Smooth muscle cell of trachea (primary cell): ENCODE measurements at places on chromosomes 3 and 15. TPM values are rescaled to one million over a fixed set of nuclear protein-coding genes. Genes with fewer than 3 reads are reported as not detected.

FSTL1 gene
- total RNA-seq, result 752 and 963 TPM in 2 replicates

KLHL6 gene
- total RNA-seq, result not detected in 2 replicates

PYGO1 gene
- 9.0 and 11.2 TPM in 2 replicates for total RNA-seq

SLC6A1 gene
- total RNA-seq, result under 0.01 TPM in 2 replicates

SLC24A5 gene
- total RNA-seq, result not detected in 2 replicates

PLS1 gene
- total RNA-seq, result 0.33 and 0.87 TPM in 2 replicates

ITIH4 gene
- total RNA-seq, result 0.44 and 3.3 TPM in 2 replicates

PARP15 gene
- total RNA-seq, result 0.17 and 0.87 TPM in 2 replicates

IGSF11 gene
- 0.44 TPM in 1 of 2 replicates, not detected in the other for total RNA-seq

TERC gene
- 254 and 264 TPM in 2 replicates for total RNA-seq

KBTBD13 gene
- total RNA-seq, result under 0.01 and 0.17 TPM in 2 replicates

CACNA1D gene
- total RNA-seq, result 0.33 and 0.87 TPM in 2 replicates

SLC15A2 gene
- under 0.01 and 0.50 TPM in 2 replicates for total RNA-seq

LDHAL6B gene
- total RNA-seq, result not detected in 2 replicates

SMAD6 gene
- 16.6 and 23.3 TPM in 2 replicates for total RNA-seq

INTS14 gene
- total RNA-seq, result 34.9 and 40.1 TPM in 2 replicates

CPLX3 gene
- not detected in 2 replicates for total RNA-seq

RARB gene
- total RNA-seq, result 15.5 and 16.9 TPM in 2 replicates

RLBP1 gene
- not detected in 2 replicates for total RNA-seq

C3orf18 gene
- 22.7 and 32.9 TPM in 2 replicates for total RNA-seq

FAM107A gene
- under 0.01 and 0.15 TPM in 2 replicates for total RNA-seq

PSMD2 gene
- 403 and 574 TPM in 2 replicates for total RNA-seq

APEH gene
- 134 and 165 TPM in 2 replicates for total RNA-seq

SATB1 gene
- total RNA-seq, result 20.2 and 20.8 TPM in 2 replicates

EIF4E3 gene
- 1.7 and 2.3 TPM in 2 replicates for total RNA-seq

ITPR1 gene
- total RNA-seq, result 28.9 and 47.3 TPM in 2 replicates

MRAS gene
- total RNA-seq, result 20.1 and 52.4 TPM in 2 replicates

C2CD4B gene
- total RNA-seq, result 0.15 TPM in 1 of 2 replicates, not detected in the other

GCSAM gene
- total RNA-seq, result not detected in 2 replicates

CYP1A1 gene
- 1.3 TPM in 1 of 2 replicates, not detected in the other for total RNA-seq

SPATA12 gene
- total RNA-seq, result under 0.01 and 0.15 TPM in 2 replicates

ROBO1 gene
- 48.6 and 67.2 TPM in 2 replicates for total RNA-seq

HCLS1 gene
- total RNA-seq, result 0.15 and 0.17 TPM in 2 replicates

FSD2 gene
- not detected in 2 replicates for total RNA-seq

HHATL gene
- total RNA-seq, result not detected in 2 replicates

CORO2B gene
- total RNA-seq, result 31.3 and 42.5 TPM in 2 replicates

CLDN11 gene
- total RNA-seq, result 211 and 779 TPM in 2 replicates

C3orf20 gene
- under 0.01 TPM in 1 of 2 replicates, not detected in the other for total RNA-seq

SERPINI2 gene
- total RNA-seq, result not detected in 2 replicates

MYZAP gene
- under 0.01 TPM in 1 of 2 replicates, not detected in the other for total RNA-seq

SNTN gene
- total RNA-seq, result not detected in 2 replicates

TNFAIP8L3 gene
- 37.4 and 47.5 TPM in 2 replicates for total RNA-seq

CAPN3 gene
- total RNA-seq, result 1.0 and 2.8 TPM in 2 replicates

C2CD4A gene
- total RNA-seq, result not detected in 2 replicates
